ENCODE measurements at places on chromosomes 7 and 10.

DNA sequence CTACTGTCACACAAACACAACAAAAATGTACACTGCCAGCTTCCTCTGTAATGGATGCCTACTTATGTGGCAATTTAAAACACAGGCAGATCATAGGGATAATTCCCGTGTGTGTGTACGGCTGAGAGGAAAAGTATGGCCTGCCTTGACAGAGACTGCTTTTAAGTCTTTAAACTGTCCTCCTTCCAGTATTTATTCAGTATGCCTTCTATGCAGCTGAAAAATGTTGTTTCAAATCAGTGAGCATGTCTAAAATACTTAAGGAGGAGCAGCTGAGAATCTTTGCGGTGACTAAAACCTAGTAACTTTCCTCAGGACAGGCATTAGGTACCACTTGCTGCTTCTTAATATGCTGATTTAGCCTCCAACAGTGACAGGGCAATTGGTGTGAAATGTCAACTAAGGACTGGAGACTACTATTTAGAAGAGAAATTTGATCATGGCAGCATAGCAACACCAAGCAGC lies 126.3 kb downstream of the CACNA2D1 start:
- no peak for DNase-seq

DNA sequence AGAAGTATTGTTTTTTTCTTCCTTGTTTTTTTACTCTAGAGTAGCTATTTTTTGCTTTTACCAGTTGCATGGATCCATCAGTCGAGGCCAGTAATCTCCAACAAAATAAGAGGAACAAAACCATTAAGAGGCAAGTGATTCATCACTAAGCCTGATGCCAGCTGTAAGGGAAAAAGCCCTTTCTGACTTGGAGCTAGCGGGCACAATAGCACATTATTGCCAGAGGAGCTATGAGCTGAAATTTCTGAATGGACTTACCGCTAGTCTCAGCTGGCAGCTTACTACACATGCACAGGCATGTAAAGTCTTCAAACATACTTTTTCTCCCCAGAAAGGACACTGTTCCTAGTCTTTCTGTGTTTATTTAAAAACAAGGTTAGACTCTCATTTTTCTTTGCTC lies 41.6 kb upstream of the PTPRZ1 start:
- peak; percentile 68 for DNase-seq

DNA sequence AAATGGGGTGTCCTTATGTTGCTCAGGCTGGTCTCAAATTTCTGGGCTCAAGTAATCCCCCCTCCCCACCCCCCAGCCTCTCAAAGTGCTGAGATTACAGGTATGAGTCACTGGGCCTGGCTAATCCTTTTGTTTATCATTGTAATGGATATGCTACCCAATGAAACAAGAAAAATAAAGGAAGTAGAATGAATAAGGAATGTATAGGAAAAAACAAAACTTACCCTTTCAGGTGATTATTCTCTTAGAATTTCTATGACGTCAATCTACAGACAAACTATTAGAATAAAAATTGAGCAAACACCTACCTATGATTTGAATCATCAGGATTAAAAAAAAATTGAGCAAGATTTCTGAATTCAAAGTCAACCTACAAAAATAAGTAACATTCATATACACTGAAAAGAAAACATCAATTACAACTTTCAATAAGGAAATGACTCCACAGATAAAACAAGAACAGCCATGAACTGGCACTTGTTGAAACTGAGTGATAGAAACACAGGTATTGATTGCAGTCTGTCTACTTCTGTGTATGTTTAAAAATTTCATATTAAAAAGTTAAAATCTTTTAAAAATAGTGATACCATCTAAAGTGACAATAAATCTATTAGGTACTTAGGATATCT lies 12.2 kb downstream of the ADAM12 start:
- no peak for DNase-seq

GRCh38 chr7:16295558-16295957 lies 125.8 kb downstream of the CRPPA start:
- peak; percentile 89 for DNase-seq

DNA sequence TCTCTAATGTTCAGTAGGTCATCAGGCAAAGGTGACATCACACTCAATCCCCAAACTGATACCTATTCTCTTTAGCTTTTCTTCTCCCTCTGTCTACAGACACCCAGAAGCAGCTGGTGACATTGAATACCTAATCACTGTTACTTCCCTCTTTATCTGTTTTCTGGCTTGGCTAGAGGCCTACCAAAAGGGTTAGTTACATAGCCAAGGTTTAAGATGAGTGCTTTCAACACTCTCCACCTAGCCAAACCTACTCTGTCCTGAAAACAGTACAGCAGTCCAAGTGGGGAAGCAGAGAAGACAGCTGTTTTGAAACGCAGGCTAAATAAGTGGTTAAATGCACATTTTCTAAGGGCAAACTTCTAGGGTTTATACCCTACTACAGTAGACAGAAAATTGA lies 39.4 kb downstream of the CCNJ start:
- no peak for DNase-seq

GRCh38 chr7:131108212-131108940 lies 219.3 kb upstream of the MKLN1 start:
- peak; percentile 23 for DNase-seq

GRCh38 chr10:13039761-13040160 lies 38.2 kb upstream of the CCDC3 start:
- DNase-seq, result no peak

GRCh38 chr7:10604128-10604527 lies 369.5 kb upstream of the PHF14 start:
- DNase-seq, result no peak

- no peak for DNase-seq
Observed at GRCh38 chr10:100886091-100886490, 26.7 kb upstream of the SLF2 start.

- DNase-seq, result peak; percentile 2
Observed at GRCh38 chr7:126569402-126569801, 683.3 kb downstream of the GRM8 start.

- peak; percentile 75 for DNase-seq
Observed at GRCh38 chr10:6347391-6347951, 144.7 kb downstream of the PFKFB3 start.

DNA sequence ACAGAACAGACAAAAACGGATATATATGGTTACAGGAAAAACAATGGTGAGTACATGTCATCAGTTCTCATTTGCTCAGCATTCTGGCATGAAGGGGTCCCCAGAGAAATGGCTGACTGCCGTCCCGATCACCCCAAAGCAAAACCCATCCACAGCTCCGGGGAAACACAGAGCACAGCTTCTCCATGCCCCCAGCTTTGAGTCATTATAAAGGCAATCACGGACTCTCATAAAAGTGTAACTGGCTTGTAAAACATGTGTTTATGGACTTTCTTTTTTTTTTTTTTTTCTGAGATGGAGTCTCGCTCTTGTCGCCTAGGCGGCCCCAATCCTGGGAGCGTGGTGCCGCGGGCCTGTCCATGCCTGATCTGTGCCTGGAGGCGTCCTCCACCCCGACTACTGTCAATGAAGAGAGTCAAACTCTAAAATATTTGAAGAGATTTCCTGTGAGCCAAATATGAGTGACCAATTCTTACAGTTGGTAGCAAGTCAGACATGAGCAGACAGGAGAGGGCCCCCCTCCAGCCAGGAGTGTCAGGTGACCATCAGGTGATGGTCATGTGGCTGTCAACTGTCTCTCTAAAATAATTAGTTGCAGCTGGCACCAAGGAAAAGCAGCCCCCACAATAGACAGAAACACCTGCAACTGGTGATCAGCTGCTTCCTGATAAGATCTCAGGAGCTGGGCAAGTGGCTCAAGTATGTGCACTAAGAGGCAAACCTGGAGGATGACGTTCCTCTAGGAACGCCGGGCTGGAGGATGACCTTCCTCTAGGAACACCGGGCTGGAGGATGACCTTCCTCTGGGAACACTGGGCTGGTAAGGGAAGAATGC lies 21.7 kb upstream of the NOM1 start:
- DNase-seq, result no peak

GRCh38 chr7:158074896-158075632 lies 512.6 kb downstream of the PTPRN2 start:
- no peak for DNase-seq

GRCh38 chr10:60868946-60869345 lies 75.0 kb downstream of the RHOBTB1 start:
- no peak for DNase-seq

DNA sequence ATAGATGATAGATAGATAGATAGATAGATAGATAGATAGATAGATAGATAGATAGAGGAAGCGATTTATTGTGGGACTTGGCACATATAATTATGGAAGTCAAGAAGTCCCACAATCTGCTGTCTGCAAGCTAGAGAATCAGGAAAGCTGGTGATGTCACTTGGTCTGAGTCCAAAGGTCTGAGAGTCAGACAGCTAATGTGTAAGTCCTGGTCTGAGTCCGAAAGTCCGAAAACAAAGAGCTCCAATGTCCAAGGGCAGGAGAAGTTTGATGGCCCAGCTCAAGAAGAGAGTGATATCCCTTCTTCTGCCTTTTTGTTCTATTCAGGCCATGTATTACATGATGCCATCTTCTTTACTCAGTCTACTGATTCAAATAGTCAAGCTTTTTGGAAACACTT lies 53.8 kb upstream of the TCF7L2 start:
- no peak for DNase-seq

DNA sequence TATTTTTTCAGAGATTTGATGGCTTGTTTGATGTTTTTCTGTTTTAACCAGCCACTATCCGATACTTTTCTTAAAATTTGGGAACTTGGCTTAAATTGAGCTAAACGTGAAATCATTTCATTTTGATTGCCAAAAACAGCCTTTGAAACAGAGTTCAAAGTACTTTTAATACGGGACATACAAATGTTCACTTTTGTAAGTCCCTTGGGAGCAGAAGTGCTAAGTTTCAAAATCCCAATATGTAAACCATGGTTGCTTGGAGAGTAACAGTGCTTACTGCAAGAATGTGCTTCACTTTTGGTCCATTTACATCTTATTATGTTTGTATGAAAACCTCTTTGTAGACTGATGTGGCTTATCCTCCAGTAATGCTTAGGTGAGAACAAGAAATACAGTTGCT lies 10.9 kb downstream of the PNPLA8 start:
- DNase-seq, result no peak

DNA sequence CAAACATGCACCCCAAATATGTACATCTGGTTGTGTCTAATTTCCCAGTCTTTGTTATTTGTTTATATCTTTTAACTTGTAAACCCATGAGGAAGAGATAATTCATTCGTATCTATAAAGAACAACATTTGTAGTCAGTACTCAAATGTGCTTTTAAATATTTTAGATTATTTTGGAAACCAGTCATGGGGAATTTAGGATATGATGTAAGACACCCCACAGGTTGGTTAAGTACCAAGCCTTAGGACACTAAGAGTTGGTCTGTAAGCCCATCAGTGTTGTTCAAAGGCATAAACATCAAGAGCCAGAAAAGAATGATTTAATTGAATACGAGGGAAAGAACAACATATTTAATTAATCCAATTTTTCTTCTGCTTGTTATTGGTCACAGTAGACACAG lies 421.1 kb upstream of the SEMA3C start:
- DNase-seq, result no peak

DNA sequence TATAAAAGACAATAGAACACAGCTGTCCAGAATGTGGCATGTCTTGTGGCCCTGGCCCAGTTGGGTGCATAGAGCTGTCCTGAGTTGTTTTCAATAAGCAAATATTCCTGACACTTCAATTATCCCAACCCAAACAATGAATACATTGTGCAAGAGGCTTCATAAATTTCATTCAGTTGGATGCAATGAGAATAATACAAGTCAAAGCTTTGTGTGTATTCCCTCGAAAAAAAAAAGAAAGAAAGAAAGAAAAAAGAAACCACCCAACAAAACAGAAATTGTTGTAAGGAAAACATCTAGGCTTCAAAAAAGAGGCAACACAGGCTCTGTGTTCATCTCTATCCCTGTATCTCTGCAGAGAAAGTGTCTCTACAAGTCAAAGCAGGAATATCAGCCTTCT lies 138.7 kb upstream of the ADO start:
- DNase-seq, result no peak

- no peak for DNase-seq
Observed at GRCh38 chr7:74475243-74475986, 21.7 kb downstream of the GTF2IRD1 start.

DNA sequence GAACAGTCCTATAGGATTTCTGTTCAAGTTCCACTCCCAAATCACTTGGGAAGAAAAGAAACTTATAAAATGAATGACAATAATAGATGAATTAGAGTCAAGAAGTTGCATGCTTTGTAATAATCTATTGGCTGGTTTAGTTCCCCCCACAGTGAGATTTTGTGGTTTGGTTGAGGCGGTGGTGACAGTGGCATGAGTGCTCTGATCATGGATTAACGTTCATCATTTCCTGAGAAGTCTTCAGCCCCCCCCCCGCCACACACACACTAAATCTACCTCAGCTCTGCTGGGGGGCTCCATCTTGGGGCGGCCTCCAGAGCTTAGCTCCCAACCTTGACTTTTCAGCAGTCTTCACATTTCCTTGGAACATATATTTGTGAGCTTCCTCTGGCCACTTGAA lies 121.7 kb downstream of the ABCA13 start:
- DNase-seq, result no peak

DNA sequence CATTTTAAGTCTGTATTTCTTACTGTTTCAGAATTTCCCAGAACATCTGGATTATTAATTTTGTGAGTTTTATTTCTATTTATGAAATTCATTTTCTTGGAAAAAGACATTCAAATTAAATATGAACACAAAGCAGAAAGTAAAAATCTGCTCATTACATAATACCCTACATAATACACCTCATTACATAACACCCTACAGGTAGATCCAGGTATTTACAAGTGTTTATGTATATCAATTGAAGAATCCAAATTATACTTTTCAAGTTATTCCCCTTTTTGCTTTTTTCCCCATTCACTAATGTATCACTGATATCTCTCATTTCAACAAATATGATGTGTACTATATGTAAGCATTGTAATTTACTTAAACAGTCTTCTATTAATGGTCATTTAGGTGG lies 129.1 kb downstream of the USP6NL start:
- DNase-seq, result no peak

GRCh38 chr7:155972651-155973390 lies 160.6 kb upstream of the SHH start:
- DNase-seq, result no peak

- no peak for DNase-seq
Observed at GRCh38 chr10:126777714-126778113, 107.2 kb upstream of the C10orf90 start.

DNA sequence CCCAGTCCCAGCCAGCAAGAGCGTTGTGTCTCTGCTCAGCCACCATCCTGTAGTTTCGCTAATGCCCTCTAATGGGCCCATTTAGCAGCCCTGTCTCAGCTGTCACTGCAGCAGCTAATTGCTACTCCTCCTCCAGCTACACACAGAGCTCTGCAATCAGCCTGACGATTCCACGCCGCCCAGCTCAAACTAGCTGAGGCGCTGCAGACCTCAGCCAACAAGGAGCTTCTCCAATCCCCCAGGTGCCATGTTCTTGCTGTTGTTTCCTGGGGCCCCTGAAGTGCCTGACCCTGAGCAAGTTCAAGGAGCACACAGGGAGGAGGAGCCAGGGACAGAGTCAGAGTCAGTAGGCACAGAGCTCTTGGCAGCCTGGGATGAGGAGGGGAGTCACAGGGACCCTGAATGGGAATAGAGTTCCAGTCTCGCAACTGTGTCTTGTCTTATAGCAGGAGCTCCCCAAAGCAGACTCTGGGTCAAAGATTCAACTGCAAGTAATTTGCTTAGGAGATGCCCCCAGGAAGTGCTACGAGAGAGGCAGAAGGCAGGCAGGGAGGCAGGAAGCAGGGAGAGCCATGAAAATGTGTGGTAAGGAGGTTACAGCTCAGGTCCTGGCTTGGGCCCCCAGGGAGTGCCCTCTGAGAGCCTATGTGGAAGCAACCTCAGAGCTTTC lies 135.8 kb upstream of the UNC5B start:
- no peak for DNase-seq

Data from astrocyte of the hippocampus (primary cell).